ENCODE measurements at places on chromosomes 16 and 17.

DNA sequence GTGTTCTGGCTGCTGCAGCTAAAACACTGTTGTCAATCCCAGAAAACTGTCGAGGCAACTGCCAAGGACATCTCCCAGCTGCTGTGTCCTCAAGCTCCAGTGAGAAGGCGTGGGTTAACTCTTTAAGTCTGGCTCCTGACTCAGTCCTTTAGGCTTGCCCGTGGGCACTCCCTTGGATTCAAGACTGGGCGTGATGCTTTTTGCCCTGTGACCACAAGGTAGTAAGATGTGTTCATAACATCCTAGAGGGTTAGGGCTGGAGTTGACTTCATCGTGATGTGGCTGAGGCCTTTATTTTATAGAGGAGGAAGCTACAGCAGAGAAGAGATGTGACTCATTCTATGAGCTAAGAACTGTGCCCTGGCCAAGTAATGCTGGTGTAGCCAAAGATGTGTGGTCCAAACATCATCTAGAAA, 50.9 kb upstream of the TEKT3 start:
- no peak for DNase-seq

- DNase-seq, result no peak
Measured at GRCh38 chr16:17635183-17635582, 164.4 kb upstream of the XYLT1 start.

DNA sequence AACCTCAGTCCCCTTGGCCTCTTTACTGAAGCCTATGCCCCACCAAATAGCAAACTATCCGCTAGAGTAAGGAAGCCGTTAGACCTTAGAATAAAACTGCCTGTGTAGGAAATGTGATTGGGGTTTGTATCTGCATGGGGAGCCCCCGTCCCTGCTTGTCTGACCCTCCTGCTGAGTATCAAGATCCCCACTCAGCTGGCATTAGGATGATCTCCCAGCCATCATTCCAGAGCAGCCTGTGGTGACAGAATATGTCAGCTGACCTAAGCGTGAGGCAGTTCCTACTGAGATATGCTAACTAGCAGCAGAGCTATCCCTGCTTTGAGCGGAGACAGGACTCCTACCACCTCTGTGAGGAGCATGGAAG, 645 bp upstream of the GFOD2 start:
- no peak for DNase-seq

DNA sequence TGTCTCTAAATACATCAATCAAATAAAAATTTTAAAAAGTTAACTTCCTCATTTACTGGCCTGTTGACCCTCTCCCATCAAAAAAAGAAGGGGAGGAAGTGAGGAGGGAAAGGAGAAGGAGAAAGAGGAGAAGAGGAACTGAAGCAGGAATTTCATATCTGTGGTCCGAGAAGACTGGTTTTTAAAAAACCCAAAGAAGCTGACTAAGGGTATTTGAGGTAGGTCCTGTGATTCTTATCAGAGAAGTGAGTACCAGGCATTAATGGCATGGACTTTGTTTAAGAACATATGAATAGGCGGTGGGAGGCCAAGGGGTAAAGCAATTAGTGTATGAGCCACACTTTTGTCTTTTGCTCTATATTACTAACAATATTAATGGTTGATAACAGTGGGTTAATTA, 2.0 kb downstream of the SLC46A1 start:
- no peak for DNase-seq

- DNase-seq, result no peak
Measured at GRCh38 chr16:48963306-48963705, 318.3 kb downstream of the CBLN1 start.

- no peak for DNase-seq
Measured at GRCh38 chr16:67186550-67186950, 2.8 kb upstream of the MATCAP1 start.

DNA sequence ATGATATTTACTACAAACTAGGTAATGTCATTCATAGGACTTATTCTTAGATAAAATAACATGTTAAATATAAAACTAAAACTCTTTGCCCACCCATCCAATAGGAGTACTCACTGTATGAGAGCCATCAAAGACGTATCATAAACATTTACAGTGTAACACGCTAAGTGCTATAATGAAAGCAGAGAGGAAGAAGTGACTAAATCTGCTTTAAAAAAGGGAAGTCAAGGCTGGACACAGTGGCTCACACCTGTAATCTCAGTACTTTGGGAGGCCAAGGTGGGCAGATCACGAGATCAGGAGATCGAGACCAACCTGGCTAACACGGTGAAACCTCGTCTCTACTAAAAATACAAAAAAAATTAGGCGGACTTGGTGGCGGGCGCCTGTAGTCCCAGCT, 32.4 kb downstream of the SPAG9 start:
- no peak for DNase-seq

DNA sequence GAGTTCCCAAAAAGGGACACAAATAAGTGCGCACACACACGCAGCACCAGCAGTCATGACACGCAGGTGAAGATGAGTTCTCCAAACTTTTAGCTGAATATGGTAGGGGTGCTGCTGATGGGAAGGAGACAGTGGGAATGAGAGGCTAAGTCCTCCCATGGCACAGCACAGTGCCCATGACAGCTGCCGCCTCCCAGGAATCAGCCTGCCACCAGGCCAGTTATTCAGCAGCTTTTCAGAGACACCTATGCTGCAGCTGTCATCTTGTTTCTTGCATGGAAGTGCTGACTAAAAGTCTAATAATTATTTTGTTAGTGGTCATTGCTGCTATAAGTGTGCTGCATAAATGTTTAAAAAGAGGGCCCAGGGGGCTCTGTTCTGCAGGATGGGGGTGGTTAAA, 12.2 kb downstream of the WFIKKN2 start:
- no peak for DNase-seq

GRCh38 chr16:89395150-89396142, 94.9 kb downstream of the ANKRD11 start:
- DNase-seq, result no peak

- no peak for DNase-seq
Measured at GRCh38 chr17:17561408-17562145, 29.9 kb downstream of the PEMT start.

- DNase-seq, result no peak
Measured at GRCh38 chr17:5581655-5582054, 2.7 kb downstream of the NLRP1 start.

DNA sequence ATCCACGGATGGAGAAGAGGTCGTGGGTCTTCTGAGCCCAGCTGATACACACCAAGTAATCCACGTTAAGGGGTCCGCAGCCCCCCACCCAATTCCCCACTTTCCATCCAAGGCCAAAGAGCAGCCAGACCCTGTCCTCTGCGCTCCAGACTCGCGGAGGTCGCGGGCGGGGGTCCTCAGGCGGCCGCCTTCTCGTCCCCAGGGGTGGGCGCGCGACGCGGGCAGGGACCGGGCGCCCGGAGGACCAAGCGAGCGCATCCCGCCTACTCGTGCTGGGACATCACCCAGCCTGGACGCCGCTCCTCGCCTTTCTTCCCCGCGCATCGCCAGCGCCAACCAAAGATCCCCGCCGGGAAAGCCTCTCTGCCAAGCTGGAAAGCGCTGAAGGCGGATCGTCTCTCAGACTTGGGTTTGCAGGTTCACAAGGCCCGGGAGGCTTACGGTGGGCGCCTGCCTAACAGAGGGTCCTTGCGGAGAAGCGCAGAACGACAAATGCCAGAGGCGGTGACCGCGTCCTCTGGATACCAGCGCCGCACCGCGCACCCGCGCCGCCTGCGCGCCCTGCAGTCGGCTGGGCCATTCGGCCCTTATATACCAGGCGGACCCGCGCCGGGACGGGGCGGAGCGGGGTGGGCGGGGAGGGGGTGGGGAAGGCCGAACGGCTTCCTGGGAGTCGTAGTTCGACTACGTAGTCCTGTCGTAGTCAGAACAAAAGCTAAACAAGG, 471.6 kb downstream of the SOX9 start:
- peak; percentile 65 for DNase-seq

DNA sequence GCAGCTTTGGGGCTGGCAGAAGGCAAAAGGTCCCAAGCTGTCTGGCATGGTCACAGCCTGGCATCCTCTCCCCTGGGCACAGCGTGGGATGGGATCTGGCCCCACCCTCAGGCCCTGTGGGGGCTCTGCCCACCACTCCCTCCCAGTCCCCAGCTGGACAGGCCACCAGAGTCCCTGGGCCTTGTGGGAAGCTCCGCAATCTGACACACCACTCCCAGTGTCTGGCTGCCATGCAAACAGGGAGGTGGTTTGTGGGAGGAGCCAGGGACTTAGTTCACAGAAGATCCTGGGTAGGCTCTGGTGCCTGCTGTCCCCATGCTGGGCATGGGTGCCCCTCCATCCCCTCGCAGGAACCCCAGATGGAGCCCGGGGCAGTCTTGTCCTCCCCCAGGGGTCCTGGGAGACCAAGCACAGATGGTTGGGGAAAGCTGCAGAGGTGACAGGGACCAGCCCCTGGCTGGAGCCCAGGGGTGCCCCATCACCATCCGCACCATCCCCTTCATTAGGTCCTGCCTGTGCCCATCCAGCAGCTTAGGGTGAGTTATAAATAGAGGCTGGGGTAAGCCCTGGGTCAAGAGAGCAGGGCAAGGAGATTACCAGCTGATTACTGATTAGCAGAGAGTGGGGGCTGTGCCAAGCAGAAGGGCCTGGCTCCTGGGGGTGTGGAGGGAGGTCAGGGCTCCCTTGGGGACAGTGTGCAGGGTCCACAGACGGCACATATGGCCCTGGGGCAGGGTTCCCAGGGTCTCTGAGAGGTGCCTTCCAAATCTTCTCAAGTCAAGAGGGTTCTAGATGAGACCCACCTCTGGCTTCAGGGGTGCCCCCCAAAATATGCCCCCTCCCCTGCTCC, 6.2 kb downstream of the FSCN2 start:
- DNase-seq, result no peak

GRCh38 chr17:42798383-42799380, at the start of the genes CNTD1 and COA3:
CNTD1 (plus strand) TSS chr17:42798861; CDS start chr17:42799068, 207 bp downstream.
COA3 (minus strand) TSS chr17:42798704; CDS start chr17:42798681, 23 bp downstream.
- peak; percentile 70 for DNase-seq

- no peak for DNase-seq
Measured at GRCh38 chr16:68833251-68833650, 10.1 kb upstream of the TANGO6 start.

GRCh38 chr16:65867276-65867960, 499.1 kb upstream of the CDH5 start:
- DNase-seq, result no peak

- no peak for DNase-seq
Measured at GRCh38 chr17:74274060-74274708, at the start of gene DNAI2. DNAI2 (plus strand) TSS chr17:74274234; CDS start chr17:74281818, 7,584 bp downstream.

DNA sequence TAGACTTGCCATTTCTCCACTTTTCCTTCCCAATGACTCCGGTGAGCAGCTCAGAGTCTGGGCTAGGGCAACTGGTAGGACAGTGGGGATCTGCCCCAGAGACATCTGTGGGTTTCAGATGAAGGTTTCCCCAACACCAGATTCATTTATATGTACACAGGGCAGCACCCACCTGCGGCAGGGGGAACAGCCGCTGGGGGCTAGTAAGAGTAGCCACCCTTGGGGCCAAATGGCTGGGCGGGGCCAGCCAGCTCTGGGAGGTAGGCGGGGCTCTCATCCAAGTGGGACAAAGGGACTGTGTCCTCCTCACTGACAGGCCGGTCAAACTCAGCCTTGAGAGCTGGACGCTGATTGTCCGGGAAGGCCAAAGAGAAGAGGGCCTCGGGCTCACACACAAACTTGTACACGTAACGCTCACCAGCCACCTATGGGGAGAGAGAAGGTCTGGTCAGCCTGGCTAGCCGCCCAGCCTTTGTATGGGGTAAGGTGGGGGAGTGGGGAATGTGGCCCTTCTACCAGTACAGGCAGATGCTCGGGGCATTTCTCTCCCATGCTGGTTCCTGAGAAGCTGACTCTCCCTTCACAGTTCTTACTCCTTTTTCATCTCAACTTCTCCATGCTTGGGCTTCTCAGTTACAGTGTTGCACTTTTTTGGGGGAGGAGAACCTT, 17.7 kb downstream of the ETV4 start:
- no peak for DNase-seq

- no peak for DNase-seq
Measured at GRCh38 chr17:41775394-41776226, 10.9 kb downstream of the JUP start.

- no peak for DNase-seq
Measured at GRCh38 chr17:73091770-73092522, 542 bp downstream of the SLC39A11 start.

DNA sequence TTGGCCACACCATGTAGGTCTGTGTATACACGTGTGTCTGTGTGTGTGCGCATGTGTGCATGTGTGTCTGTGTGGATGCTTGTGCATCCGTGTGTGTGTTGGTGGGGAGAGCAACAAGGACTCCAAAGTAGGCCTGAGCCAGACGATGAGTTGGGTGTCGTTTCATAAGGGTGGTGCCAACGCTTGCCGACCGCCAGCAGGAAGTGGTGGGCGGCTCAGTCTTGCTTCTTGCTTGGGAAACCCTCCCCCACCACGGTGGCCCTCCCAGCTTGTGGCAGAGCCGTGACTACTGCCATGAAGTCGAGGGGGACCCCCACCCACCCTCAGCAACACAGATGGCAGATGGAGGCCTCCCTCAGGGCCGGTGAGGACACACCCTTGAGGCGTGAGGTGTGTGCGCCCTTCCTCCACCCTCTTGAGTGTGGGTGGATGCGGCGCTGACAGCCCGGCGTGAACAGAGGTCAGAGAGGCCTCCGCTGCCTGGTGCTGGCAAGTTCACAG, 17.5 kb downstream of the SBK1 start:
- DNase-seq, result peak; percentile 90

DNA sequence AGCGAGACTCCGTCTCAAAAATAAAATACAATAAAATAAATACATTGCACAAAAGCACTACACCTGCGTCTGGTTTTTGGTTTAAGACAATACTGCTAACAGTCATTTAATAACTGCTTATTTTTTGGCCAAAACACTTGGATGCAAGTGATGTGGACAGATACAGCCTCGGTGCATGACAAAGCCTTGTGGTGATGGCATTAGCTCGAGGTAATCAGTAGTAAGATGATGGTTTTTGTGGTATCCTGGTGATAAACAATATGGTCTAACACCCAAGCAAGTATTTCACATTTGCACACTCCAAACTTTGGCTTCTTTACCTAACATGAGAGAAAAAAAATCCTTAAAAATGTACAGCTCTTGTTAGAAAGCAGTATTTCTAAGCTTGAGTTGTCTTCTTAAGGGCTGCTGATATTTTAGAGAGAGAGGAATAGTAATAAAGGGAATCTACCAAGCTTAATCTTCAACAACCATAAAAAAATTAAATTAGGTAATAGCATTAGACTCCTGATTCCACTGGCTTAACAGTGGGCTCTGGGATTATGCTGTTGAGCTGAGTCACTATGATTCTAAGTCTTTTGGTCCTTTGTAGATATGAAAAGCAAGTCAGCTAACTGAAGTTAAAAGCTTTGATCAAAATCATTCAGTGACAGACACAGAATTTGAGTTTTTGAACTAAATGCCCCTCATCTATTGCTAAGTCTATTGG, 111.1 kb downstream of the VPS53 start:
- no peak for DNase-seq

DNA sequence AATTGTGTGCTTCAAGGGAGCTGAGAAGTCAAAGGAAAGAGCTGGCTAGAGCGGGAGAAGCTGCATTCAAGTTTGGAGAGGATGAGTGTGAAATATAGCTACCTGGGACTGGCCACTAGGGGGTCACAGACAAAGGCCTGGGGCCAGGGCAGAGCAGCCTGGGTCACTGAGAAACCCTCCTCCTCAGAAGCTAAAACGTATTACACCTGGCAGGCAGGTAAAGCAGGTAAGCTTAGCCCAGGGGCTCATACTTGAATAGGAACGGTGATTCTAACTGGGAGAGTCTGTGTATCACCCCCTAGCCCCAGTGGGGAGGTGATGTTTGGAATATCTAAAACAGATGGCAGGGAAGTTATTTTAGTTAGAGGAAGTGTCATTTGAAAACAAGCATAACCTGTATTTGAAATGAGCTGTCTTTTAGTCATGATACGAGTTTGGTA, 6.8 kb downstream of the KRT37 start:
- DNase-seq, result no peak

- DNase-seq, result no peak
Measured at GRCh38 chr17:48294020-48294805, 135.8 kb downstream of the SKAP1 start.

All from stimulated activated effector memory CD8-positive, alpha-beta T cell treated with anti-CD3 and anti-CD28 coated beads, Interleukin-12 subunit alpha, Interleukin-12 subunit beta, amount 100 ng/mL, for 72 hours (primary cell).